ENCODE measurements at places on chromosomes 7 and 10.

GRCh38 chr10:114400091-114400490, 4.2 kb downstream of the AFAP1L2 start:
- no peak for DNase-seq

GRCh38 chr7:151552352-151553028, 32.8 kb upstream of the RHEB start:
- no peak for DNase-seq

DNA sequence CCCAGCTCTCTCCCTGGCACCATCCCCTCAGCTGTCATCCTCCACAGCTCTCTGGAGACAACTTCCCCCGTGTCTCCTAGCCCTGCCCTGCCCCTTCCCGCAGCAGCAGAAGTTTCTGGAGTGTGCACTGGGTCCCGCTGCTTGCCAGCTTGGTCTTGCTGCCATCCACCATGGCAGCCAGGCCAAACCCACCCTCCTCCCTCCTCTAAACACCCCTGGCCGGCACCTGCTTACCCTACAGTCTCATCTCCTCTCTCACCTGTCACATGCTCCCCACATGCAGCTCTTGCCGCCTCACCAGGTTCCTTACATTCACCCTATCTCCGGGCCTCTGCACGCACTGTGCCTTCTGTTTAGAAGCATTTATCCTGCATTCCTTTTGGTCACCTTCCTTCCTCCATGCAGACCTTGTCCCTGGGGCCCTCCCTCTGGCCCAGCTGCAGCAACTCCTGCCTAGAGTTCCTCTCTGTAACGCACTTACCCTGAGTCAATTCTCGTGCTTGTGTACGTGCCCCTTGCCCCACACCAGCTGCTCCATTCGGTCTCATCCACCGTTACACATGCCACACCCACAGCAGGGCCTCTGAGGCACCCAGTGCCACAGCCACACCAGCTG, 93.9 kb upstream of the RET start:
- DNase-seq = no peak

DNA sequence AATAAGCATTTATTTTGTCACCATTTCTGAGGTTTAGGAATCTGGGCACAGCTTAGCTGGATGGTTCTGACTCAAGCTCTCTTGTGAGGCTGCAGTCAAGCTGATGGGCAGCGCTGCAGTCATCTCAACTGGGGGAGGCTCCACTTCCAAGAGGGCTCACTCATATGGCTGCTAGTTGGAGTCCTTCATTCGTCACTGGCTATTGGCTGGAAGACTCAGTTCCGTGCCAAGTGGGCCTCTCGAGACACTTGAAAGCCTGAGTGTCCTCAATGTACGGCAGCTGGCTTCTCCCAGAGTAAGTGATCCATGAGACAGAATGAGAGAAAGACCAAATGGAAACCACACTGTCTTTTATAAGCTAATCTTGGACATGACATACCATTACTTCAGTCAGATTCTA, 21.6 kb upstream of the COL13A1 start:
- no peak for DNase-seq

GRCh38 chr10:51846856-51847506, 147.6 kb upstream of the CSTF2T start:
- DNase-seq = no peak

GRCh38 chr10:21202776-21203462, 305.8 kb upstream of the NEBL start:
- no peak for DNase-seq

- DNase-seq = no peak
Observed at GRCh38 chr10:33665501-33665900, 331.0 kb upstream of the NRP1 start.

GRCh38 chr10:1183033-1183396, 126.8 kb downstream of the WDR37 start:
- no peak for DNase-seq

DNA sequence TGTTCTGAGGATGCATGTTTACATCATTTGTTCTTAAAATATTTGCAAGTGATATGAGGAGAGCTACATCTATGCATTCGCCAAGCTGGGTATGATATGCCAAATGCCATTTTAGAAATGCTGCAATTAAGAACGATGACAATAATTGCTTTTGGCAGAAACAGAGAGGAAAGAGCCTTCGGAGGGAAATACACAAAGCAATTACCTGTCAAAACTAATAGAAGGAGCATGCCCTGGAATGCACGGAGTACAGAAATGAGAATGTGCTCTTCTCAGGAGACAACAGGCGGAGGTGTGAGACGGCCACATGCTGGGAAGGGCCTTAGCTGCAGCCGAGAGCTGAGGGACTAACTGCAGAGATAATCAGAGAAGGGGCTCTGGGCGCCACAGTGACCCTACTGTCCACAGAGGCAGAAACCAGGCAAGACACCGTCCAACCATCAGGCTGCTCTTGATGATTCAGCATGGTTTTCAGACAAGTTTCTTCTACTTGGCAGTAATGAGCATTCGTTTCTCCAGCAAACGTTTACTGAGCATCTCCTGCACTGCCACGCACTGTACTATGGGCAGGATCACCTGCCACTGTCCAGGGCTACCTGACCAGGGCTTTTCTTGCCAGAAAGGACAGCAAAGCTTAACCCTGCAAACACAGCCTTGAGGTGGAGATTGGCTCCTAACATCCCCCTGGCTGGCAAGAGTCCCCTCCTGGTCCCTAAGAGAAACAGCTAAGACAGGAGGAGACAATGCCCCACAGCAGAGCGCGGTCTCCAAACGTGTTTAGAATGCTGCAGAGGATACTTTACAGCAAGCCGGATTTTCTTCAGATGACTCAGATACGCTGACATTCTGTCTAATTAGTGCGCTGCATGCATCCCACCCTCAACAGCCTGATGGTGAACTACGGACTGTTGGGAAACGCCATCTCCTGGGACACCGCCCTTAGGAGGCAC, 18.1 kb downstream of the VIPR2 start:
- no peak for DNase-seq

DNA sequence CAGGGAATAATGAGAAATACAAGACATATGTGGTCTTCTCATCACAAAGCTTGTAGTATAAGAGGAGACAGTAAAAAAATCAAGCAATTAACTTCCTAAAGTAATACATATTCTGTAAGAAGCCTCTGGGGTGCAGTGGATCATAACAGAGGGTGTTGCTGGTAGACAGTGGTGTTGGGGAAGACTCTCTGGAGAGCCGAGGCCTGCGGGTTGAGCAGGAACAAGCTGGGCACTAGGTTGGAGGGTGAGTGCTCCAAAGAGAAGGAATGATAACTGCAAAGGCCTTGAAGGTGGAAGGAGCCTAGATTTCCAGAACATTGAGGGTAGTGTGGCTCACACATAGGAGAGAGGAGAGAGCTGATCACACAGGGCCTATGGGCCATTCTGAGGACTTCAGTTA, 1.5 kb downstream of the GIMAP4 start:
- DNase-seq = no peak

GRCh38 chr7:26705567-26705966, 158.8 kb downstream of the SKAP2 start:
- no peak for DNase-seq

DNA sequence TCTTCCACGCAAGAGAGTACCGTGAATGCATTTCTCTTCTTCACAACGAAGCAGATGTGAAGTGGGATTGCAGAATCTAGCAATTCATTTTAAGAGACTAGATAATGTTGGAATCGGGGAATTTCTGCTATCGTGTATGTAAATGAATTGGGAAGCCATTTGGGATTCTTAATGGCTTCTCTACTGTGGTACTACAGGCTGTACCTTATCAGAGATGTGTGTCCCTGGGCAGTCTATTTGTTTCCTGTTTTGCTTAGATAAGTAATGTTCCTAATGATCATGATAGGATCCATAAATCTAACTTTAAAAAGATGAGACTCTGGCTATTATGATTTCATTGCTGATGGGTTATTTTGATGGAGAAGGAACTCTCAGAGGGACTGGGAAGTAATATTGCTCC, 320.6 kb downstream of the REEP3 start:
- no peak for DNase-seq

- no peak for DNase-seq
Observed at GRCh38 chr10:50990568-50991455, 83.5 kb upstream of the PRKG1 start.

GRCh38 chr10:44862006-44862751, 49.0 kb upstream of the TMEM72 start:
- DNase-seq = no peak

DNA sequence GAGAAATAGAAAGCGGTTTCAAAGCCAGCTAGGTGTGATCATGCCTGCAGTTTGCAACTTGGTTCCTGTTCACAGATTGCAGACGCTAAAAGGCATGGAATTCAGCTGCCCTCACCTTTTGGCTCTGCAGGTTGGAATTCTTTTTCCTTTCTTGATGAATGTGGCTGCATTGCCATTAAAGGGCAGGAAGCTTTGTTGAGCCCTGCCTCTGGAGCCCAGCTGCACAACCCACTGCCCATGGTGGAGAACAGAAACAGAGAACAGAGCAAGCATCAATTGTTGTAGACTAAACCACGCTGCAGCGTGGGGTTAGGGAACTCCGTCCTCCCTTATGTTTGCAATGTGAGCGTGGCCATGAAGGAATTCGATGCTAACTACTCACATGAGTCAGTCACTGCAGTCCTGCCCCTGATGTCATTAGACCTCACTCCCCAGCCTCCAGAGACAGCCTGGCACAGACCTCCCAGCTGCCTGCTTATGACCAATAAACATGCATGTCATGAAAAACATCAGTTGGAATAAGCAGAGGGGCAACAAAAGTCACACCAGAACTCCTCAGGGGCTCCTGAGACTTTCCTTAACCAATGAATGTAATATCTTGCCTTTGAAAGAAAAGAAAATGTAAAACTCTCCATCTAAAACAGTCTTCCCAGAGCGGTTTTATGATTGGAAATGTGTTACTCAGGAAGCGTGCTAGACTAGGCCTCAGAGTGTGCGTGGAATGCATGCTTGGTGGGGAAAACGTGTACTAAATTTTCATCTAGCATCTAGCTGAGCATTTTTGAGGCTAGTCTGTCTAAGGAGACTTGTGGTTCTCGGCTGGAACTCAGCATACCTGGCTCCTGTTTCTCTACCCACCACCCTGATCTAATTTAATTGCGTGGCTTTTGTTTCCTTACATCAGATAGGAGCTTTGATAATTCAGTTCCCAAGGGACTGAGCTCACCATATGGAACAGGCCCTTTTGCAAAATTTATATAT, 232.2 kb downstream of the KIAA1217 start:
- DNase-seq = no peak

All from cerebellar nuclear complex (tissue), 1 donor.